T-cell (primary cell): ENCODE measurements at places on chromosomes 2 and 18. TPM values are rescaled to one million over a fixed set of nuclear protein-coding genes. Genes with fewer than 3 reads are reported as not detected.

DNA sequence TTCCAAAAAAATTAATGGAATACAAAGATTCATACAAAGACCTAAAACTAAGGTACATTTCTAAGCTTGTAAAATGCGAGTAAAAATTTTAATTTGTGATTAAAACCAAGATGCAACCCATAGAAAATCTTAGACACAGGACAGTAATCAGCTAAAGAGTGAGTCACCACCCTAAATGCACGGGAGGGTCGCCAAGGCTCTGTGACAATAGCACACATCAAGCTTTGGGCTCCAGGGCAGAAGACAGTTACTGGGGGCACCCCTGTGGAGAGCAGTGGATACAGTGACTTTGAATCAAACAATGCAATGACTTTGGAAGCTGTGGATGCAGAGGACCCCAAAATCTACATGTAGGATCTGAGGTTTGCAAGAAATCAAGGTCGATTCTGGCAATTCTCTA is 7.5 kb downstream of the FLACC1 start:
- no peak for DNase-seq

- DNase-seq: no peak
These were observed 39.5 kb upstream of the GMCL1 start for GRCh38 chr2:69789772-69790600.

DNA sequence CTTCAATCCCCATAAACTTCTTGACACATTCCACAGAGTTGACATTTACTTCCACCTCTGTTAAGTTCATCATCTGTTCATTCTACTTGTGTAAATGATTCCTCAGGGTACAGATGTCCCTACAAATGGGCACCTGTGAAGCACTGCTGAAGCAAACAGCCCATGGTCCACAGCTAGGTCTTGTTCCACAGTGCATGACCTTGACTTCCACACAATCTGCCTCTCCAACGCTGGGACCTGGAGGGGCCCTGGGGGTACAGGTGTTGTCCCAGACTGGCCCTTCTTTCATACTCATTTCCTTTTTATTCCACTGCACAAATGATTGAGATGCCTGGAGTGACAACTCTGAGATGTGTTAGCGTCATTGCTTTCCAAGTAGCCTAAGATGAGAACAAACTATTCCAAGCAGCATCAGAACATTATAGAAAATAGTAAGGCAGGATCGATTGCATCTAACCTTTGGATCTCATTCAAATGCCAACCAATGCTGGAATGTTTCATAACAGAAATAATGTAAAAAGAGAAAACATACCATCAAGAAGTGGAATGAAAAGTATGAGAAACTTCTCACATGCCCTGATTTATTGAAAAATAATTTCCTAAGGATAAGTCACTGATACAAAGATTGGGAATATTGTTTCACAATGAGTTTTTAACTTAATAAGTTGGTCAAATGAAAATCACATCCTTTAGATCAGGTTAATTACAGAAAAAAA is 31.2 kb downstream of the PIEZO2 start:
- no peak for DNase-seq

DNA sequence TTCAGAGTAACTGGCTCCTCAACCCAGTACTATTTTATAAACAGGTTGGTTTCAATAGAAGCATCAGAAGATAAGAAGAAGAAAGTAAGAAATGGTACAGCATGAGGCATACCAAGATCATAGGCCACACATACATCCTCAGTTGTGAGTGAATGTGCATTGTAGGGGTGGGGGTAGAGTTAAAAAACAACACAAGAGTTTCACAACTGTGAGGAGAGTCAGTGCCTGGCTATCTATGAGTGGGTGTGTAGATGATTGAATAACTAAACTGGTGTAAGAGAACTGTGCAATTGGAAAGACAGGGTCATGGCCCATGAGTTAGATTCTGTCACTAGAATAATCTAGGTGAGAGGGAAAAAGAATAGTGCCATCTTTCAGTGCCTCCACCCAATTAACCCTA is 748.2 kb upstream of the ACVR2A start:
- no peak for DNase-seq

- DNase-seq: no peak
These were observed 421.7 kb downstream of the STK39 start for GRCh38 chr2:167825664-167826063.

The SERPINB13 gene
- not detected for total RNA-seq

The CNRIP1 gene
- 0.59 TPM for total RNA-seq

The RALBP1 gene
- total RNA-seq: 25.4 TPM
